ENCODE measurements at places on chromosomes 7 and 10.

- DNase-seq: no peak
Measured at GRCh38 chr10:70552586-70552985, 50.0 kb downstream of the PRF1 start.

DNA sequence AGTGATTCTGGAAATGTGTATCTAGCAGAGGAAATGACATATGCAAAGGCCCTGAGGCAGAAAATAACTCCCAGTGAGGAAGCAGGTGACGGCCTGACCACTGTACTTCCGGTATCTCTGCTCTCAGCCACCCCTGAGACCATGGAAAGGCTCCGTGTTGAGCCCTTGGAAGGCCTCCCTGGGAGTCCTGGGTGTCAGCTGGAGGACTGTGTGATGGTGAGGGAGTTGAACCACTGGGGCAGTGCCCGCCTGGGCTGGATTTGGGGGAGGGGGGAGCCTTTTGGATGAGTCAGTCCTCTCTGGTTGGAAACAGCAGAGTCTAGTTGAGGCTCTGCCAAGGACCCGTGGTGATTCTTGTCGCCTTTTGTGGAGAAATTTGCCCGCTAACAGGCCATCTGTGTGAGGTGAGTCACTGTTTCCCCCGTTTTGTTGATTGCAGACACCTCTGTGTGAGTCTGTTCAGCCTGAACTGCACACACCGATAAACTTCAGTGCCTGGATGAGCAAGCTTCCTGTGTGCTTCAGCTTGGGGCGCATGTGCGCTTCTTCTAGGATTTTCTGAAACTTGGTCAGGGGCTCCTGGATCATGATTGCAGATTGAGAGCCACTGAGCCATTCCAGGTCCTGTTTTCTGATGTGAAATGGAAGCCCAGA is 98.6 kb downstream of the GRK5 start:
- peak; percentile 74 for DNase-seq

GRCh38 chr7:101868191-101868950 is 50.9 kb downstream of the CUX1 start:
- no peak for DNase-seq

- no peak for DNase-seq
Measured at GRCh38 chr7:112779667-112780066, 10.5 kb downstream of the TMEM168 start.

GRCh38 chr7:128989961-128990360 is 52.2 kb downstream of the IRF5 start:
- no peak for DNase-seq

- peak; percentile 94 for DNase-seq
Measured at GRCh38 chr7:7857143-7857583, 111.4 kb upstream of the GLCCI1 start.

DNA sequence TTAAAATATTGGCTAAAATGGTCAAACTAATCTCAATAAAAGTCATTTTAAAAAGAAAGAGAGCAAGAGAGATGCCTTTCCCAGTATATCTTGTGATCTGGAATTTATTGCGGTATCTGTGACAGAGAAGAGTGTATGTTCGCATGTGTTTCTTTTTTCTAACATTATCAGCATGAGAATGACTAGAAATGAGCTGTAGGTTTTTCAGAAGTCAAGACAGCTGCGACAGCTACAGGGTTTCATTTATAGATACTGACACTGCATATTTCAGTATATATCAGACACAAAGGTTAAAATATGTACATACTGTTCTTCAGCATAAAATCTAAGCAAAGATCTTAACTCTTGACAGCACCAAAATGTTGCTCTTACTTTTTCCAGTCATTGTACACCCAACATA is 215.8 kb downstream of the JAZF1 start:
- no peak for DNase-seq

- no peak for DNase-seq
Measured at GRCh38 chr10:61894133-61894532, 7.4 kb upstream of the ARID5B start.
